ENCODE measurements at places on chromosomes 7 and 10.

DNA sequence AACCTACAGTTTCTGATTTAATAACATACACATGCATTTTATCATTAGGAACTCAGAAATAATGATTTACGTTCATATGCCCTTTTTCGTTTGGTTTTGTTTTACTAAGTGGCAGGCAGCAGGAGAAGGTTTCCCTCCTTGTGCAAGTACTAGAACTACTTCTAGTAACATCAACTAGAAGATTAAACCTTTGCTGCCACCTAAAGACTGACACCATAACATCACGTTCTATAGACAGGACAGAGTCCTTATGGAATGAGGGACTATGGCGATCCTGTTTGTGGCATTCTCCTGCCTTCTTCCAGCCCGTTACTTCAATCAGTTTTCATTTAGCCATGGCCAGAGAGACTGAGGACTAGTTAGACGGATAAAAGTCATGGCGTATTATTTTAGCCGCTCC, 53.2 kb downstream of the GAD2 start:
- no peak for DNase-seq

DNA sequence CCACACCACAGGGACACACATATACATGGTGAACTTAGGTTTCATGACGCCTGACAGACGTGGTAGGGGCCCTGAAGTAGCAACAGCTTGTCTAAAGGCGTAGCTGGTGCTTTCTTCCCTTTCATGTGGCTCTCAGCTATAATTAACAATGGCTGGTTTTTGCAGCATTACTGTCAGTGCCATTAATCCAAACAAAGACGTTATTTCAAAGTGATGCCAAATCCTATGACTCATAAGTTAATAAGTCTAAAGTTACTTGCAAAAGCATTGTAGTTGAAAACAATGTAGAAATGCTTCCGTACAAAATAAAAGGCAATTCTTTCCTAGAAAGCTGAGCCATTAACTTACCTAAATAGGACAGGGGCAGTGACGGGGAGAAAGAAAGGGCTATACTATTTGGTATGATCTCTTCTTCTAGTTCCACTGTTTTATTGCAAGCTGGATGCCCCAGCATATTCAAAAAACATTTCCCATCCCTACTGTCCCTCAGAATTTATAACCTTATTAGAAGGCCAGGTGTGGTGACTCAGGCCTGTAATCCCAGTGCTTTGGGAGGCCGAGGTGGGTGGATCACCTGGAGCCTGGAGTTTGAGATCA, 105.4 kb downstream of the ODAD2 start:
- DNase-seq, result no peak

- no peak for DNase-seq
These were observed 91.7 kb downstream of the SLC16A9 start for GRCh38 chr10:59617996-59618395.

DNA sequence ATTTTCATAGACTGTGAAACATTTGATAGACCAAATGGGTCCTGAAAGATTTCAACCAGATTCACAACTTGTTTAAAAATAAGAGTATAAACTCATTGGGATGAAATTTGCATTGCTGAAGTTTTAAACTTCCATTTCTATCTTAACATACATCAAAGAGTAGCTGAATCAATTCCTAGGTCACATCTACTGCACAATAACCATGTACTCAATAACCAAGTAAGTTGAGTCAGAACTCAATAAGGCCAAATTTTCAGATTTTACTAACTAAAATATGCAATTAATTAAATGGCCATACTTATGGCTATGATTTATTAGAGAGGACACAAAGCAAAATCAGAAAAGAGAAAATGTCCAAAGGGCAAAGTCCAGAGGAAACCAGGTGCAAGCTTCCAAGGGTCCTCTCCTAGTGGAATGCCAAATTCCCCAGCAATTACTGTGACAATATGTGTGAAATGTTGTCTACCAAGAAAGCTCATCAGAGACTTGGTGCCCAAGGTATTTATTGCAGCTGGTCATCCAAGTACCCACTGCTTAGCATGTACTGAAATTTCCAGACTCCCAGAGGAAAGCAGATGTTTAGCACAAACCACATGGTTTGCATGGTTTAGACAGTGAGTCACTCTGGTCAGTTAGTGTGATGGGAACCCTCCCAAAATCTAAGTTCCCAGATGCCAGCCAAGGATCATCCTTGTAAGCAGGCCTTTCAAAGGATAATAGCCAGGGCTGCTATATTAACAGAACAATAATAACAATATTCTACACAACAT, 238.9 kb downstream of the IPMK start:
- no peak for DNase-seq

- DNase-seq, result no peak
These were observed 56.2 kb downstream of the CRPPA start for GRCh38 chr7:16365177-16365576.

DNA sequence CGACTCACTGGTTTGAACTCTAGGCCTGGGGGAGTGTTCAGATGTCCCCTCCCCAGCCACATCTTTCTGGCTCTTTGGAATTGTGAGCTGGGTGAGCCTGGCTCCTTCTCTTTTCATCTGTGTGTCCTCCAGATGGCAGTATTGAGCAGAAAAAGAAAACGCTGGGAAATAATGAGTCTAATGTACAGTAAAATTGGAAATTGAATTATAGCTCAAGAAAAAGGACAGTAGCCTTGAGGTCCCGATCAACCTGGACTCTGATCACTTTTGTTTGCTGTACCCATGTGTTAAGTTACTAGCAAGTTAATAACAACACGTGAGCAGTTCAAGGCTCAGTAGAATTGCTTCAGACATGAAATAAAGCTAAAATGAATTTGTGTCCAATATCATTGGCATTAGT, 77.9 kb downstream of the SNX10 start:
- peak; percentile 5 for DNase-seq
